ENCODE measurements at places on chromosomes 3 and 15. TPM values are rescaled to one million over a fixed set of nuclear protein-coding genes. Genes with fewer than 3 reads are reported as not detected.

DPH3 gene
- 18.1 TPM for total RNA-seq

CPN2 gene
- not detected for total RNA-seq

COX17 gene
- 28.6 TPM for total RNA-seq

UBA7 gene
- total RNA-seq: 95.3 TPM

GOLGA6D gene
- total RNA-seq: not detected

MAP2K1 gene
- 123 TPM for total RNA-seq

STARD9 gene
- total RNA-seq: 18.7 TPM

CHRNB4 gene
- total RNA-seq: not detected

ABHD10 gene
- total RNA-seq: not detected

MYEF2 gene
- total RNA-seq: 61.9 TPM

PARP6 gene
- 97.3 TPM for total RNA-seq

THUMPD3 gene
- total RNA-seq: 61.3 TPM

FES gene
- 49.1 TPM for total RNA-seq

TRH gene
- not detected for total RNA-seq

COL6A5 gene
- not detected for total RNA-seq

ERC2 gene
- total RNA-seq: 3.1 TPM

MESP1 gene
- 2.2 TPM for total RNA-seq

CYP8B1 gene
- total RNA-seq: not detected

ACP3 gene
- total RNA-seq: 10.3 TPM

PTPRG gene
- 96.0 TPM for total RNA-seq

MUC20 gene
- total RNA-seq: 64.8 TPM

FOXL2NB gene
- not detected for total RNA-seq

RAB6B gene
- 2.9 TPM for total RNA-seq

COL6A6 gene
- 7.0 TPM for total RNA-seq

DUOXA2 gene
- total RNA-seq: 119 TPM

CHRNA7 gene
- 39.7 TPM for total RNA-seq

CFAP161 gene
- not detected for total RNA-seq

PRR23E gene
- not detected for total RNA-seq

LRRIQ4 gene
- 4.6 TPM for total RNA-seq

ZNF662 gene
- total RNA-seq: 6.5 TPM

EXD1 gene
- total RNA-seq: not detected

CFAP91 gene
- 3.8 TPM for total RNA-seq

PCSK6 gene
- total RNA-seq: 91.5 TPM

SEMA7A gene
- not detected for total RNA-seq

POLQ gene
- total RNA-seq: 0.45 TPM

CHRFAM7A gene
- total RNA-seq: 6.8 TPM

AGTR1 gene
- 11.0 TPM for total RNA-seq

Measured in stomach (tissue), 19 donors.